SIG-M5 (cell line): ENCODE measurements at places on chromosomes 16 and 17.

- no peak for DNase-seq
Observed at GRCh38 chr17:37726248-37726647, 18.6 kb downstream of the HNF1B start.

GRCh38 chr16:54277845-54278703 is 8.5 kb downstream of the IRX3 start:
- no peak for DNase-seq

DNA sequence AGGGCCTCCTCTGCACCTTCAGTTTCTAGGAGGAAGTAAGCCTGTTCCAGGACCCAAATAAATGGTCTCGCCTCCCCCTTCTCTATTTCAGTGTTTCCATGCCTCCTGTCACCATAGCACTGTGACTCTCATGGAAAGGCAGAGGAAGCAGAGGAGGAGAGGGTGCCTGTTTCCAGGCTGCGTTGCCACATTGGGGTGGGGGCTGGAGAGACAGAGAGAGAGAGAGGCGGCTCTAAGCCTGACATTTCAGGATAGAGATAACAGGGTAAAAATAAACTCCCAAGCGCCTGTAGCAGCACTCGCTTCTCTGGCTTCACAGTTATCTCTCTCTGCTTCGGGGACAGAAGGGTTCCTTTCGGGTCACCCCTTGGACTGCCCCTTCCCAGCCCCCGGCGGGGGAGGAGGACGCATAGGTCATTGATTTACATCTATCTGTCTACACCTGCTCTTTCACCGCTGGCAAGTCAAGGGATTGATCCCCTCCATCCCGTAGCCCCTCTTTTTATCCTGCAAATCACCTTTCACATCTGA is 71.2 kb upstream of the MRTFB start:
- no peak for DNase-seq

DNA sequence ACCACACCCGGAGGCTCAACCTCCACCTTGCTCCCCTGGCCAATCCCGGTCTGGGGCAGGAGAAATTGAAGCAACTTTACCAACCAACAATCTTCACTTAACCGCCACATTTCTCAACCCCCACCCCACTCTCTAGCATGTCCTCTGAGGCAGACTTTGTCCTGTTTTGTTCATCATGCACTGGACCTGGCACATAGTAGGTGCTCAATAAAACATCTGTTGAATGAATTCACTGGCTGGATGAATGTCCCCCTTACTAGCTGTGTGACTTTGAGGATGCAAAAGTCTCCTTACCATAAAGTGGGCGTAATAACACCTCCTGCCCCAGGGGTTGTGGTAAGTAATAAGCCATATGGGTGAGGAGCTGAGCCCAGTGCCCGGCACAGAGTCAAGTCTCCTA is 5.8 kb downstream of the SPPL2C start:
- no peak for DNase-seq

- DNase-seq = no peak
Observed at GRCh38 chr16:64098451-64098850, 1023.4 kb downstream of the CDH11 start.

DNA sequence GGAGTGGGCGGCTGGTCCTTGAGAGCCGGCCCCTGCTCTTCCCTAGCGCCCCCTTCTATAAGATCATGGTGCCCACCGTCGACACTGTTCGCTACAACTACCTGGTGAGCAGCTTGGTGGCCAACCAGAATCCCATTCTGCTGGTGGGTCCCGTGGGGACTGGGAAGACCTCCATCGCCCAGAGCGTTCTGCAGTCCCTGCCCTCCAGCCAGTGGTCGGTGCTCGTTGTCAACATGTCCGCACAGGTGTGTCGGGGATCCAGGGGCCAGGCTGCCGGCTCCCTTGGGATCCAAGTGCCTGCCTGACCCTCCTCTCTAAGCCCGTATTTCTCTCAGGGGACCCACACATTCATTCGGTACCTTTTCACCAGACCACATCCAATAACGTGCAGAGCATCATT is 41.4 kb upstream of the KDM6B start:
- no peak for DNase-seq

GRCh38 chr16:87332150-87332549 is 15.0 kb upstream of the C16orf95 start:
- no peak for DNase-seq

- DNase-seq = no peak
Observed at GRCh38 chr16:67163164-67163998, 1.2 kb upstream of the HSF4 start.
